ENCODE measurements at places on chromosomes 3 and 15.

DNA sequence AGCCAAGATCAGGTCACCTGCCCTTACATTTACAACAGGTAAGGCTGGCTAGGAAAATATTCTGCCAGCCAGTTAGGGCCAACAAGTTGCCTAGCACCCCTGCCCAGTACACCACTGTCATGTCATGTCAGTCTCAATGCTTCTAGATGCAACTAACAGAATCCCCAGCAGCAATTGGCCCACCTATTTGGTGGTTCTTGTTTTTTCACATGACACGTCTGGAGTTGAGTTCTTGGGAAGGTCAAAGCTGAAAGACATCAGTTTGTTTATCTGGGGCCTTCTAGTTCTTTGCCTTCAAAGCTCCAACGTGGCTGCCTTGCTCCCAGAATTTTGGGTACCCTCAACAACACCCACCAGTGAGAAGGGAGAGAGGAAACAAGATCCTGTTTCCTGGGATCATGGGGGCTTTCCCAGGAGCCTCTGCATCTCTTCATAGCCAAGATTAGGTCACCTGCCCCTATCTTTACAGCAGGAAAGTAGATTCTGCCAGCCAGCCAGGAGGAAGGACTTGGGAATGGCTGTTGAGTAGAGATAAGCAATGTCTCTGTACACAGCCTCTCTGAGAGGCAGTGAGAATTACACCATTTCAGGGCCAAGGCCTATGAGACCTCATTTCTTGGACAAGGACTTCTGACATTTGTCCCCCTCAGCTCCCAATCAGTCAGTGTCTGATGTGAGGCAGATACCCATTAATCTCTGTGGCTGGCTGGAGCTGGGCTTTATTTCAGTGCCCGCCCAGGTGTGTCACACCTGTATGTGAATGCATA lies 8.6 kb downstream of the GPX1 start:
- DNase-seq = no peak

DNA sequence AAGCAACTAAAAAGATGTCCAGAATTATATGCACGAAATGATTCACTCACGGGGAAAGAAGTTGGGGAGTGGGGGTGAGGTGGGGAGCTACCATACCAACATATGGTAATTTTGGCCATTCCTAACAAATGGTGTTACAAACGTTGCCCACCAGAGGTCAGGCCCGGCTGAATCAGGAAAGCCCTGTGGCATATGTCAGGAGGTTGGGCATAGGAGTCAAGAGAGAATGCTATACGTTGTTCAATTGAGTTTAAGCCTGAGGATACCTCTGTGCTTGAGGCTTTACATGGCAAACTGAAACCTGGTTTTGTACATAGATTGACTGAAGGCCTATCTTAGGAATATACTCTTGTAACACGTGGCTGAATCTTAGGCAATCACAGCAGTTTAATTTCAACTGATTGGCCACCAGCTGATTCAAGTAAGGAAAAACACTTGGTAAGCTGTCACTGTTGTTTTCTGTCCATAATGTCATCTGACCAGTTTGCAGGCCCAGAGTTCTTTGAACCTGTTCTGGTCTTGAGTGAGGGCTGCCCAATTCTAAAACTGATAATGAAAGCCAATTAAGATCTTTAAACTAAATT lies 23.4 kb upstream of the SLC2A2 start:
- DNase-seq = peak; percentile 14

DNA sequence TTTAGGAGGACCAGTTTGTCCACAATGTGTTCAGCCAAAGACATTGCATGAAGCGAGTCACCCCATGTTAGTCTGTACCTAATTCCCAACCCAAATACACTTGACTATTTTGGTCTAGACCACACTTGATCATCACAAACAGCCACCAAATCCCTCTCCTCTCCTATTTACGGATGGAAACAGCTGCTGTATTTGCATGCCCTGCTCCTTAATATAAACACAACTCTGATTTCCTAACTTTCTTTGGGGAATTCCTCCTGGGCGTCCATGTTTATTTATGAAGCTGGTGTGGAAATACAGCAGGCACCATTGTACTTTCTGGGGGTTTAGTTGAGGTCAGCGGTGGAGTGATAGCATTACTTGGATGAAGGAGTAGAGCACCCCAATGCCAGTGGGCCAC lies 235.2 kb downstream of the TLE3 start:
- no peak for DNase-seq

DNA sequence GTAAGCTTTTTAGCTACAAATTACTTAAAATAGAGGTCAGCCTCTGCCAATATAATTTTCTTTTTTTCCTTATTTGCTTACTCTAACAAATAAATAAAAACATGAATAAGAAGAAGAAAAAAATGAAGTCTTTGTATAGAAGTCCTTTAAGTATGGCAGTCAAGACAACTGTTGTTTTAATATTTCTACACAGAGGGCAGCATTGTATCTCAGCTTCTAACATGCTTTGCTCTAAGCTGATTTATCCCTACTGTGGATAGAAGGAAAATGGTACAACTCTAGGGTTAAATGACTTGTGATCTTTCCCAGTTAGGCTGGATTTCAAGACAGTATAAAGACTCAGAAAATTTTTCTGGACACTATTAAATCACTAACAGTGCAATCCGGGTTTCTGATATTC lies 104.3 kb upstream of the MEIS2 start:
- no peak for DNase-seq

- no peak for DNase-seq
These were observed 603.4 kb downstream of the FOXP1 start for GRCh38 chr3:70979983-70980645.

GRCh38 chr3:16848007-16848406 lies 36.7 kb upstream of the PLCL2 start:
- DNase-seq = no peak

- DNase-seq = no peak
These were observed 222.1 kb downstream of the FHIT start for GRCh38 chr3:61029194-61029593.

DNA sequence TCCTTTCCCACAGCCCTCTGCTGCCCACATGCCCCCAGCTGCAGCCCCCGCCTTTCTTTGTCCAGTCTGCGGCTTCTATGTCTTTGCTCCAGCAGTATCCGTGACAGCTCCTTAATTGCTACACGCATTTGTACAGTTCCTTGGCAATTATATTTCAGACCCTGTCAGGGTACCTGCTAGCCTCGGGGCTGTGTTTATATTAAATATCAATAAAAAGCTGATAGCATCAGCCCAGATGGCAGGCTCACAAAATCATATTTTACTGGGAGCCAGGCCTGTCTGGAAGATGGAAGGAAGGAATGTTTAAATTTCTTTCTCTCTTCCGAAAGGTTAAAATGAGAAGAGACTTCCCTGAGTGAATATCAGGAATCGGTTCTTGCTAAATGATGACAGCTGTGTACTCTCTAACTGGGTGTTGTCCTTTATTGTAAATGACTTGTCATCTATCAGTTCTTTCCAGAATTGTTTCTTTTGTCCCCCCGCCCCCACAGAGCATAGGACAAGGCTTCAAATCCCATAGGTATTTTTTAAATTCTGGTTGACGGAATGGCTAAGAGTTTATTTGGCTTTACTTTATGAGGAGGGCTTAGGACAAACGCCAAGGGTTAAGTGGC lies 378.1 kb downstream of the LRTM1 start:
- no peak for DNase-seq

DNA sequence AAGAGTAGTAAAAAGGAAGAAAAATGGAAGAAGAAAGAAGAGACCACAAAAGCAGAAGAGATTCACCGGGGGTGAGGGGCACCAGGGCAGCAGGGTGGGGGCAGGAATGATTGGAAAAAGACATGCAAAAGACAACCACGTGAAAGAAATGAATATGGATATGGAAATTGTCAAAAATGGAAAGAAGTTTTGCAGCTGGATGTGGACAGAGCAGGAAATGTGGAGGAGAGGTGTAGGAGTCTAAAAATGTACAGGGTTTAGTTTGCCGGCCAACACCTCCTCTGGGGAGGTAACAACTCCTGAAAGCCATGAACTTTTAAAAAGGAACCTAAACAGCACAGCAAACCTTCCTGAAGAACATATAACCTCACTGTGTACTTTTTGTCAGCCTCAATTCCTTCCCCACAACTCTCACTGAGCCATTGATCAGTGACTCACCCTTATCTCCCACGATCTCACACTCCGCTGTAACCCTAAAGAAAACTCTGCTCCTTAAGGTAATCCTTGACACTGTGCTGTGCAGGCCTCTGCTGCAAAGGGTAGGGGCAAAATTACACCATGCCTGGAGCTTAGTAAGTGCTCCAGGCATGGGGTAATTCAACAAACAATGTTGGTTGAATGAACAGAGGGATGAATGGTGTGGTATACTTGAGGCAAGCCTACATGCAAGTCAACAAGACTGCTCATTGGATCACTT lies 100.2 kb upstream of the BOC start:
- DNase-seq = no peak

- no peak for DNase-seq
These were observed 944.7 kb downstream of the MCTP2 start for GRCh38 chr15:95175914-95176658.

DNA sequence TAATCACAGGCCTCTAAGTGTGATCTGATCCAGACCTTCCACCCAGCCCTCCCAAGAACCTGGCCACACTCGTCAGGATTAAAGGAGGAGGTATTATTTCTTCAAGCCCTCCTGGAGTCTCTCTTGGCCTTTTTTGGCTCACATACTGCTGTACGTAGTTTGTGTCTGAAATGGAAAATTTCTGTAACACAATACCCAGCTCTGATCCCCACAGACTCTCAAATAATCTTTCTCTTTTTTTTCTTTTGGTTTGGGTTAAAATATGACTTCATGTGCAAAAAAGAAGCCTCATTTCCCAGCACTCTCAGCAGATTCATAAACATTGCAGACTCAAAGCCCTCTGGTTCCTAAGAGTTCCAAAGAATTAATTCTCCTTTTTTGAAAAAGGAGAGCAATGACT lies 96.5 kb upstream of the PHLDB2 start:
- DNase-seq = no peak

DNA sequence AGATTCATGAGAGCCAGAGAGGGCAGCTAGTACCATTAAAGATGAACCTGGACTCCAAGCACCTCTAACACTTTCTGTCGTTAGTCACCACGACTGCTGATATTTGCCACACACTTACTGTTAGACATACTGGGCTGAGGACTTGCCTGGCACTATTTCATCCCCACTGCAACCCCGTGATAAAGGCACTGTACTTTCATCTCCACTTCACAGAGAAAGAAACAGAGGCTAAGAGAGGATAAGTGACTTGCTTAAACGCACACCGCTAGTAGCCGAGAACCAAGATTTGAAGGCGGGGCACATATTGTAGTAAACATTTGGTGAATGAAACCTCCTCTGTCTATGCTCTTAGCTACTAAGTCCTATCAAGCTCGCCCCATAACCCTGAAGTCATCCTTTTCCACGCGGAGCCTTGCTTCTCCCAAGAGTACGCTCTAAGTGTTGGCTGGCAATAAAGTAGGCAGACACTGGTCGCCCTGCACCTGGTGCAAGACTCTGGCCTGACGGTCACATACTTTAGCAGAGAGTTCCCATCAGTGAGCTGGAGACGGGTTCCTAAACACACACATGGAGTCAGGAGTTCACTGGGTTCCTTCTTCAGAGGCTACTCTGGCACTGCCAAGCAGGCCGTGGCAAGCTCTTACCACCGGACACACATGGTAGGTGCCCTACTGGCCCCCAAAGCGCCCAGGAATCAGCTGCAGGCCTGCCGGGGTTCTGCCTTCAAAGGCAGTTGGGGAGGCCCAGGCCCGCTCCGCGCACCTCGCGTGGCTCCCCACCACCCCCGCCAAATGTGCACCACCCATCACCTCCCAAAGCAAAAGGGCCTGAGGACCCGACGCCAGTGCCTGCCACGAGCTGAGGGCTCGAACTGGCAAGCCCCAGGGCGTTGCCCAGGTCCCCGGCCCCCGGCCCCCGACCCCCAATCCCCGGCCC lies 951 bp downstream of the POMGNT2 start:
- no peak for DNase-seq

GRCh38 chr3:65303431-65303830 lies 615.6 kb upstream of the ADAMTS9 start:
- DNase-seq = no peak

DNA sequence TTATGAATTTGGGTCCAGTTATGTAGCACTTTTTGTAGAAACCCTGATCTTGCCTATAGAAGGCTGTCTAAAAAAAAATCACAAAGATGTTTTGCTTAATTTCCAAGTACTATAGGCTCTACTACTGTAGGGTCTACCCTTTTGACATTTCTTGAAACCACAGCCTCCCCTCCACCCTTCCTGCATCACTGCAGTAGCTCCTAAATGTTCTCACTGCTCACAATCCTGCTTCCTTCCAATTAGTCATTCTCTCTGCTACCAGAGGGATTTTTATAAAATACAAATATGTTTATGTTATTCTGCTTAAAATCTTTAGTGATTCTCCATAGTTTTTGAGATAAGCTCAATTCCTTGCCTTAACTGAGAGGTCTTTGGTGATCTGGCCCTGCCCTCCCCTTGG lies 114.0 kb downstream of the CYP19A1 start:
- DNase-seq = no peak

DNA sequence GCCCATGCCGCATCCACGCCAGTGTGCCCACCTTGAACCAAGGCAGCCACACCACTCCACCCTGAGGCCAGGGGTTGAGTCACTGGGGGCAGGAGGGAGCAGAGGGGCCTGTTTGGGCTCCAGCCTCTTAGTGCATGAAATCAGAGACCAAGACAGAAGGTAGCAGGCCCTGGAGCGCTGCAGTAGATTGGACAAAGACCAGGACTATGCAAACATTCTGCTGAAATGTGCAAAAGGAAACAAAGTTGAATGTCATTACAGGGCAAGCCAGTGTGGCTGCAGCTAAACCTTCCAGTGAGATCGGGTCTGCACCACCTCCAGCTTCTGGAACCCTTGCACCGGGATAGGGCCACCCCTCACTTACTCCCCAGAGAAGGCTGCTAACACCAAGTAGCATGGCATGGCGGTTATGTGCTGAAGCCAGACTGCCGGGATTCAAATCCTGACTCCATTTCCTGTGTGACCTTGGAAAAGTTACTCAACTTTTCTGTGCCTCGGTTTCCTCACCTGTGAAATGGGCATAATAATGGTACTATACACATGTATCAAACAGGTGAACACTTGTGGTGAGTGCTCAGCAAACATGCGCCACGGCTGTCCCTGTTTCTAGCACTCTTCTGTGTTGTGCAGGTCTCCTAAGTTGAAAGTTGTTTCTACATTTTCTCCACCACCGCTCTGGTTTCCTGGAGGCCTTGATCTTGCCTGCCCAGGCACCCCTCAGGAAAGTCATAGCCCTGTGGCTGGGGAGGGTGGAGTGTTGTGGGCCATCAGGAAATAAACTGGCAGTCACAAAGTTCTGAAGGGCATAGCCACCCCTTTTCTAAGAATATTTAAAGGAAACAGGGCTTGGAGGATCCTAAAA lies 25.0 kb upstream of the GP9 start:
- no peak for DNase-seq

GRCh38 chr3:9781978-9782603 lies 10.2 kb downstream of the TADA3 start:
- peak; percentile 6 for DNase-seq

DNA sequence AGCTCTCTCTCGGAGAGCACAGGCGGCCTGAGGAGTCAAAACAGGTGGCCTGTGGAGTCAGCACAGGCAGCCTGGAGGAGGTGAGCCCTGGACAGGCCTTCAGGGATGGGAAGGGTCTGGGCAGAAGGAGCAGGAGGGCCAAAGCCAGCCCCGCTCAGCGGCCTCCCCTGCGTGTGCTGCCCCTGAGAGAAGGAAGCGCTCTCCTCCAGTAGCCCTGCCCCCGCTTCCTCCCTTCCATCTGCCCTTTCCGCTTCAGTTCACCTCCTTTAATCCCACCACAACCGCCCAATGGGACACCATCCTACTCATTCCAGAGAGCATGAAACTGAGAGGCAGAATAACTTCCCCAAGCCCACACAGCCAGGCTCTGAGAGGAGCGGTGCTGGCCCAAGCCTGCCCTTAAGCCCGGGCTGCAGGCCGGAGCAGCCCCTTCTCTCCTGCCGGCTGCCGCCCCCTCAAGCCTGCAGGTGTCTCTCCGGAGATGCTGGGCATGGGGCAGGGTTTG lies 3.2 kb upstream of the NR2E3 start:
- DNase-seq = no peak

Data from DMS153 (cell line).